ENCODE measurements at places on chromosomes 16 and 17.

- no peak for DNase-seq
Observed at GRCh38 chr17:14482715-14483114, 181.8 kb downstream of the HS3ST3B1 start.

GRCh38 chr17:68089881-68090280 lies 54.3 kb downstream of the KPNA2 start:
- DNase-seq = no peak

GRCh38 chr17:1958134-1958881 lies 66.8 kb downstream of the RTN4RL1 start:
- DNase-seq = no peak

GRCh38 chr16:6803176-6803575 lies 529.5 kb upstream of the RBFOX1 start:
- no peak for DNase-seq

DNA sequence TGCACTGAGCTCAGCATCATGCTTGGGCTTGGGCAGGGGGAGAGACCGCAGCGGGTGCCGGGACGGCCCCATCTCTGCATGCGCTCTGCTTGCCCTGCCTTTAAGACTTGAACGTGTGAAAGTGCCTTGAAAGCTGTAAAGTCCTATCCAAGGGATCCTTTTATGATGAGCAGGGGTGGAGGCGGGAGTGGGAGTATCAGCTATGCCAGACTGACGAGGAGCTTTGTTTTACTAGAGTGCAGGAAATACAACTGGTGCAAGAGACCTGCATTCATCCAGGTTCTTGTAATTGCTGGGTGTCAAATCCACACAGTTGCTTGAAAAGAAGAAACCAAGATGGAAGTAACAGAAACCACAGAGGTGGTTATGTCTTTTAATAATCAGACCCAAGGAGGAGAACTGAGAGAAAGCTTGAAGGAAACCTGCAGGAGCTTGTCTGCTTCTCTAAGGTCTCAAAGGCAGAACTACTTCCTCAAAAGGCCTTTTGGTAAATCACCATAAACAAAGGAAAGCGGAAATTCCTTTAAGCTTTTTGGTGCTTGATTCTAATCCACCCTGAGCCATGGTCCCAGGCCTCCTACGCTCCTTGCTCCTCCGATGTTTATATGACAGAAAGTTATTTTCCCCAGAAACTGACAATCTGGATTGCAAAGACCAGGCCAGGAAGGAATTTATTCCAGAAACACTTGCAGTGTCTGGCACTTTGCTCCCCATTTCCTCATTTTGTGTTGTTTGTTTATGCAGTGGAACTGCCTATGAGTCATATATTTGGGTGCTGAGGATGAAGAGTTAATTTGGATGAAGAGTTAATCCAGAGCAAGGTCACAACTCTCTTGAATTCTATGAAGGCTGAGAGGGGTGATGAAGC lies 51.3 kb upstream of the FBXO47 start:
- peak; percentile 9 for DNase-seq

DNA sequence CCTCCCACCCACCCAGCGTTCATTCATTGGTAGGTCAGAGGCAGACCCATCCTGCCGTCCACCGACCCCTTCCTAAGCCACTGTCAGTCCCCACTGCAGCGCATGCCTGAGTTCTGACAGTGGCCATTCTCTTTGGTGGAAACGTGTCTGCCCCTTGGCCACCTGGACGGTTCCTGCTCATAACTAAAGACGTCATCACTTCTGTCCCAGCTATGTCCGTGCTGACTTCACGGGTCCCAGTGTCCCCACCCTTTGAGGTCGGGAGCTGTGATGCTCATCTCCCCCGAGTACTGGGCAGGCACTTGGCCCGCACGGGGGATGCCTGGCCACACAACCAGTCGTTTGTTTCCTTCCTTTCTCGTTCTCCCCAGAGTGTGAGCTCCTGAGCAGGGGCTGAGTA lies 267.1 kb downstream of the C16orf95 start:
- DNase-seq = no peak

DNA sequence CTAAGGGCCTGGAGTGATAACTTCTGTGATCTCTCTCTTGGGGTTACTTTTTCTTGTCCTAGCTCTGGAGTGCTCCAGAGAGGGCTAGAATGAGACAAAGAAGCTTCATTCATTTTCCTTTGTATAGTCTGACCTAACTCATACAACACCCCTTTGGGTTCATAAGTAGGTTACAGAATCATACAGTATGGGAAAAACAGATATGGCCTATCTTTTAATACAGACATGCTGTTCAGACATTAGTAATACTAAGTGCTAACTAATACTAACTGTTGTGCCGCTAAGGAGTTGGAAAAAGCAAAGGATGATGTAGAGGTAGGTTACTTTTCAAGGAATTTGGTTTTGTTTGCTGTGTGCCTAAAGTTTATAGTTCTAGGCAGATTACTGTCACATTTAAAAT lies 84.7 kb downstream of the NLK start:
- DNase-seq = no peak

DNA sequence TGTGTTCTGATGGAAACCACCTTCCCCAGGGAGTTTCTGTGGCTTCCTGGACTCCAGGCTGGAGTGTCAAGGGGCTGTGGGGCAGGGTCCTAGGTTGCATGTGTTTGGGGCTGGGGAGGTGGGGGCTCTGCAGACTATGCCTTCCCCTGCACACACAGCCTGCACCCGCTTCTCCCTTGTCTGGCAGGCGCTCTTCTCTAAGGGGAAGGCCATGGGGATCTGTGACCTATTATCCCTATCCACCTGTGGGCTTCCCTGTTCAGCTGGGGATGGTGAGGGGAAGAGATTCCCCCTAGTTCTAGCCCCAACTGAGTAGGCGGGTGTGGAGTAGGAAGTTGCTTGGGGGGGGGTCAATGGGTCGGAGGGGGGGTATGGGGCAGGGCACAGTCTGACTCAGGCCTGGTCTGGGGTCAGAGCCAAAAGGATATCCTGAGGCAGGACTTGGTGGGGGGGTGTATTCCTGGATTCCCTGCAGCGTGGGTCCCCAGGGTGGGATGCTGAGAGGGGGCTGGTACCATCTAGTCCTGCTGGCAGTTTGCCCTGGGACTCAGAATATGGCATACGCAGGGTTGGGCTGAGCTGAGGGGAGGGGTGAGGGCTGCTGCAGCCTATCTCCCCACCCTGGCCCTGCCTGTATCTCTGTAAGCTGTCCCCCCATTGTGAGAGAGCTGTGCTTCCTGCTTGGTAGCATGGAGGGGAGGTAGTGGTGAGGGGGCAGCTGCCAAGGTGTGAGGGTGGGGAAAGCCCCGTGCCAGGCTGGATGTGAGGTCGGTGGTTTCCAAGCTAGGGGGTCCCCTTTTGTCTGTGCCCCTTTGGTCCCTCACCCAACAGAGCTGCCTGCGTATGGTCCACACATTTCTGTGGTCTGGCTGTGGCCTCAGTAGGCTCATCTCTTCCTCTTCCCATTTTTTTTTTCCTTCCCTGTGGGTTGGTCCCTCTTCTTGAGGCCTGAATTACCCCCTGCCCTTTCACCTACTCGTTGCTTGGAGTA lies 14.7 kb downstream of the RARA start:
- DNase-seq = peak; percentile 56

GRCh38 chr16:15897121-15897780 lies 8.8 kb upstream of the CEP20 start:
- DNase-seq = no peak

DNA sequence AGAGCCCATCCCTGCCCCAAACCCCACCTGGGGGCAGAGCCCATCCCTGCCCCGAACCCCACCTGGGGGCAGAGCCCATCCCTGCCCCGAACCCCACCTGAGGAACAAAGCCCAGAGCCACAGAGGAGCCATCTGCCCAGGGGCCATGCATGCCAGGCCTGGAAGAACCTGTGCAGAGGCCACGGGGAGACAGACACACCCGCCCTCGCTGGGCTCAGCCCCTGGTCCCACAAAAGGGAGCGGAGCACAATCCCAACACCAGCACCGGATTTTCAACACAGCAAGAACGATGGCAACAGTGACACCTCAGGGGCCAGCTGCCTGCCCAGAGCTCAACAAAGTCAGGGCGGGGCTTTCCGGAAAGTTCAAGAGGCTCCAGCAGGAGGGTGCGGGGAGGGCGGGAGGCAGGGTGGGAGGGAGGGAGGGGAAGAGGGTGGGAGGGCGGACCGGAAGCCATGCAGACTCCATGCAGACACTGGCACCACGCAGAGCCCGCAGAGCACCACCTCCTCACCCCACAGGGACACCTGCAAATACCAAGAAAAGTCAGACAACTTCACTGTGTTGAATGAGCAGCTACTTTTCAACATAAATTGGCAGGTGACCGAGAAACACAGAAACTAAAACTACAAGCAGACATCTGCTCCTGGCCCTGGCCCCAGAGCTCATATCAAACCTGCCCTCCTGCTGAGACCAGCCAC lies 27.9 kb upstream of the C16orf95 start:
- peak; percentile 37 for DNase-seq

- DNase-seq = no peak
Observed at GRCh38 chr17:78166416-78166815, 2.0 kb upstream of the SYNGR2 start.

GRCh38 chr16:9849697-9850245 lies 332.5 kb downstream of the GRIN2A start:
- no peak for DNase-seq

DNA sequence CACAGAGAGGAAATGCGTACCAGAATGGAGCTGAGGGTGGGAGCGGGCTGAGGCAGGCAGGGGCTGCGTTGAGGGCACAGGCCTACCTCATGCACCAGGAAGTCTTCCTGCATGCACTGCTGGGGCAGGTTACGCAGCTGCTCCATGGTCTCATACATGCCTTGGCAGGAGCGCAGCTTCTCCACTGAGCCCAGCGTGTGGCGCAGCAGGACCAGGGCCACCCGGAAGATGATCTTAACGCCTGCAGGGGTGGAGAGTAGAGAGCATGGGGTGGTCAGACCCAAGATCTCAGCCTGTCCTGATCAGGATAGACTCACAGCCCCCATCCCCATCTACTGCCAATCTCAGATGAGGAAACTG lies 3.4 kb upstream of the CD2BP2 start:
- no peak for DNase-seq

DNA sequence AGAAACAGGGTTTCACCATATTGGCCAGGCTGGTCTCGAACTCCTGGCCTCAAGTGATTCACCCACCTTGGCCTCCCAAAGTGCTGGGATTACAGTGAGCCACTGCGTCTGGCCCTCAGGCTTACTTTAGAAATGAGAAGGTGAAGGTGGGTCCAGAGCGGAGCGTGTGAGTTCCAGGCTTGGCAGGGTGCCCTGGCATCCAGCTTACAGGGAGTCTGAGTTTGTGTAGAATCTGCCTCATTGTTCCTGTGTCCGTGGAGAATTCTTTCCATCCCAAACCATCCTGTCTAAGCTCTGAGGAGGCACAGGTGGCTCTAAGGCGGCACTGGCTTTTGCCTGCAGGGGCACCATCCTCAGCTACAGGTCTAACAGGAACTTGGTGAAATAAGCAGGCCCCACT lies 50.6 kb downstream of the RAB11FIP3 start:
- DNase-seq = no peak

- DNase-seq = no peak
Observed at GRCh38 chr16:51085271-51085670, 65.8 kb downstream of the SALL1 start.

GRCh38 chr17:65229621-65229995 lies 92.4 kb downstream of the RGS9 start:
- DNase-seq = no peak

GRCh38 chr16:4588961-4589360 lies 25.7 kb downstream of the UBALD1 start:
- DNase-seq = no peak

- DNase-seq = no peak
Observed at GRCh38 chr16:53323924-53324323, 110.3 kb upstream of the RBL2 start.

DNA sequence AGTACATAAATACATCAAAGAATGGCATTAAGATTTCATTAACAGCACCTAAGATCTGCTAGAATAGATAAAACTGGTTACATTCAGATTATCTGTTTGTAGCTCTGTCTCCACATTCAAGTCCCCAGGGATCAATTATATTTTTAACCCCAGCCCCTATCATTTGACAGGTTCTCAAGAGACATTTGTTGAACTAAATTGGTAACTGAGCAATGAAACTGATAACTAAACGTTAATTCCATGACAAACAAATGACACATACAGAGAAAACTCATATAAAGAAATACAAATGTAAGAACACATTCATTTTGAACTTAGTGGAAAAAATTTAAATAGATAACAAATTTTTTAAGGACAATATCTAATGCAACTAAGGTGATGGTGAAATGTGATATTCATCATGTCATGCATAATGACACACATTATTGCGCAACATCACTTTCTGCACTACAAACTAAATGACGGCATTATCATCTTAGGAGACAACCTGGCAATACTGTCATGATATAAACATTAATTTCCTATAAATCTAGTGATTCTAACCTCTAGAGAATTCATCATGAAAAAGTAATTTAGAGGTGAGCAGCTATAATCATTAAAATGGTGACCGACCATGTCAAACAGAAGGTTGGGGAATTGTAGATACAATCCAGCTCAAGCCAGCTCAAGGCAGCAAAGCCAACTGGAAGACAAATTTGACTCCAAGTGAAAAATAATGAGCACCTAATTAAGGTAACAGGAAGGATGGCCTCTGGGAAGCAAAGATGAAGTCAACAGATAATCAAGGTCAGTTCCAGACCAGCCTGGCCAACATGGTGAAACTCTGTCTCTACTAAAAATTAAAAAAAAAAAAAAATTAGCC lies 9.5 kb downstream of the ARHGAP17 start:
- no peak for DNase-seq

DNA sequence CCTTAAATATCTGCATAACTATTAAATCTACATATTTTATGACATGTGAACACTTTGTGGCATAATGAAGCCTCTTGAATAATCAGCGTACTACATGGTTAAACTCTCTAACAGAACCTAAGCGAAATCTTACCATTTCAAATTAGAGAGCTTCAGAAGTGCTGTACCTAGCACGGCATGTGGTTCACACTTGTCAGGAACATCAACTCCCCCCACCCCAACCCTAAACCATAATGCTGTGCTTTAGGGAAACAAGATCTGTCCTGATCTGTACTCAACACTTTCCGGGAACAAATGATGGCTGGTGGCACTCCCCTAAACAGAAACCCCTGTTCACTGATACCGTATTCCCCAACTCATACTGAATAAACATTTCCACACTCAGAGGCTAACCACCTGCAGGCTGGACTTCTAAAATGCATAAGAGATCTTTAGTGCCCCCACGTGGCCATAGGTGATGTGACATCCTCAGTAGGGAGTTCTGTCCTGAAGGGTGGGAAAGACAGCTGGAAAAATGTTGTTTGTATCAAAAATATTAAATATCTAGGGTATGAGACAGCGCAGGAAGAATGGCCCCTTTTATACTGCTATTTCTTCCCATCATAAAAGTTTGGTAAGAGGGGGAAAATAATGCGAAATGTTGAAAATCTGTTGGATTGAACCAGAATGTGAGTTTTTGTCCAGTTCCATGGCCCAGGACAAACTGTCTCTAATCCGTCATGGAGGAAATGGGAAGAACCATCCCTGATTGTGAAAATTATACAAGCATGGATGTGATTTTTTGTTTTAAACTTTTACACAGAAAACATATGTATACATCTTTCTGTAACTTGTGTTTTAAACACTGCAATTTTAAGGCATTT lies 88.6 kb downstream of the USP31 start:
- DNase-seq = peak; percentile 41

DNA sequence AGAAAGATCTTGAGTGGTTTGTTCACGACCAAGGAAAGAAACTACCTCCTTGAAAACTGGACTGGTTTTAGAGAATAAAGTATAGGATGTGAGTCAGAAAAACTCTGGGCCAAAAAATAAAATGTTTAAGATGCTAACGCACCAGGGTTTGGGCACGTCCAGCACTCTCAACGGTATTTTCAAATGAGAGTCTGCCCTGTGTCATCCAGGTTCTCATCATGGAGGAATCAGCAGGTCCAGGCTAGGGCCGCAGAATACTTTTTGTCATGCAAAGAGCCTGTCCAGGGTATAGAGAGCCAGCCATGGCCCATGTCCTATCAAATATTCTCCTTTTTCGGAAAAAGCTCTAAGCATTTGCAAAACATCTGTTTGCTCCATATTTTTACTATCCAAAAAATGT lies 2.4 kb downstream of the NXN start:
- no peak for DNase-seq

Measured in stimulated activated CD4-positive, alpha-beta T cell treated with anti-CD3 and anti-CD28 coated beads, Interleukin-12 subunit alpha, Interleukin-12 subunit beta, amount 100 ng/mL, for 4 hours (primary cell).